B cell (primary cell): ENCODE measurements at places on chromosomes 7 and 10.
A peak's percentile ranks its signal among the peaks of the same experiment; 100 is the strongest.

- peak; percentile 20 for DNase-seq
These were observed 185.7 kb upstream of the AUTS2 start for GRCh38 chr7:69412331-69413146.

GRCh38 chr10:8254350-8254749 is 199.9 kb downstream of the GATA3 start:
- no peak for DNase-seq

DNA sequence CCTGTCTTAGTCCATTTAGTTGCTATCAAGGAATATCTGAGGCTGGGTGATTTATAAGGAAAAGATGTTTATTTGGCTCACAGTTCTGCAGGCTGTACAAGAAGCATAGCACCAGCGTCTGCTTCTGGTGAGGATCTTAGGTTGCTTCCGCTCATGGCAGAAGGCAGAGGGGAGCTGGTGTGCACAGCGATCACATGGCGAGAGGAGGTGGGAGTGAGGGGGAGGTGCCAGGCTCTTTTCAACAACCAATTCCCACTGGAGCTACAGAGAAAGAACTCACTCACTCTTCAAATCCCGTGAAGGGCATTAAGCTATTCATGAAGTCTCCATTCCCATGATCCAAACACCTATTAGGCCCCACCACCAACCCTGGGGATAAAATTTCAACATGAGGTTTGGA is 371.6 kb downstream of the SH2D4B start:
- DNase-seq: no peak

- DNase-seq: no peak
These were observed 489.8 kb downstream of the DNAJB6 start for GRCh38 chr7:157826566-157826965.

- no peak for DNase-seq
These were observed 30.3 kb upstream of the SLC39A12 start for GRCh38 chr10:17921378-17921777.

DNA sequence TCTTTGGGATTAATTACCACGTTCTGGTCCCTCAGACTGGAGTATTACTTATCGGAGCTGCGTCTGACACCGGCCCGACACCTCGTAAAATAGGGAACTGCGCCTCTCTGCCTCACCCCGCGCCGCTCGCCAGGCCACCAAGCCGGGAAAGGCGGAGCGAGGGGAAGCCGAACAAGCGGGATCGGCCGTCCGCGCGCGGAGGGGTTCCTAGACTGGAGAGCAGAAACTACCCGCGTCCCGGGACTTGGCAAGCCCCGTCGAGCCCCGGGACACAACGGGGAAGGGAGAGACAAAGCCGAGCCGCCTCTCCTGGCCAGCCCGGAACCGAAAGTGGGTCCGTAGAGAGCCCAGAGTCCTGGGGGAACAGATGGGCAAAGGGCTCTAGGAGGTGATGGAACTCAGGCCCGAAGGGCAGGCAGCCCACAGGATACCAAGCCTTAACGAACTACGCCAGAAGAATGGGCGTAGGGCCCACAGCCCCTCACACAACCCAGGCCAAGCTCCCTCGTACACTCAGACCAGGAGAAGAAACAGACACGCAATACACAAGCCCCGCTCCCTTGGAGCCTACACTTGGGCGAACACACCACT is 6.5 kb downstream of the LBX1 start:
- peak; percentile 70 for DNase-seq
